ENCODE measurements at places on chromosomes 2 and 18. TPM values are rescaled to one million over a fixed set of nuclear protein-coding genes. Genes with fewer than 3 reads are reported as not detected.
A peak's percentile ranks its signal among the peaks of the same experiment; 100 is the strongest.

DNA sequence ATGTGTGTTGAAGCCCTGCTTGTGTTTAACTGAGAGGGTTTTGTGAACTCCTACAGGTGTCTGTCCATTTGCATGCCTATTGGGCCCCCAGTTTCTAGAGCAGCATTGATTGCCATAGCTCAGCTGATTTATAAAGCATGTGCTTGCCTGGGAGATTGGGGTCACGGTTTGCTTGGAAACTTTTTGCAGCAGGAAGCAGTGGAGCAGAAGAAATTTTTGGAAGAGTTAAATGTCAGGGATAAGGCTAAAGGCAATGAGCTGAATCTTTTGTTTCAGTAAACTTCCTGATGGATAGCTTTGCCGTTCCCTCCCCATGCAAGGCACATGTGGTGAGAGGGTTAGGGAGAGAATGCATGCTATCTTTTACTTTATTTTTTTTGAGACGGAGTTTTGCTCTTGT is 102.2 kb downstream of the PTPRM start:
- DNase-seq = no peak

GRCh38 chr2:206863196-206863595 is 76.1 kb upstream of the CPO start:
- no peak for DNase-seq

DNA sequence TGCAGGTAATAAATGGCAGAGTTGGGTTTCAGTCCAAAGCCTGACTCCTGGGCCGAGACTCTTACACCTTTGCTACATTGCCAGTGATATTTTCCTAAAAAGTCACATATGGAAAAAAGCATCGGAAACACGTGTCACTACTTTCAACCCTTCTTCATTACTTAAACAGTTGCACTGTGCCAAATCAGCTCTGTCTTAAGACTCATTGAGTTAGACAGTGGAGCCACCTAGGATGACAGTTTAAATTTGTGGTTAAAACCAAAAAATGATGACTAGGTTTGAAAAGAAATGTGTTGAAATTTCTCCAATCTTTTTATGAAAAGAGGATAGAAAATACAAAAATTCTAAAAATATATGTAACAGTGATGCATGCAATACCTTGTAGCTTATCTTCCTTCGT is 97.5 kb downstream of the TMEM247 start:
- no peak for DNase-seq

GRCh38 chr2:210899131-210899530 is 342.7 kb downstream of the CPS1 start:
- no peak for DNase-seq

DNA sequence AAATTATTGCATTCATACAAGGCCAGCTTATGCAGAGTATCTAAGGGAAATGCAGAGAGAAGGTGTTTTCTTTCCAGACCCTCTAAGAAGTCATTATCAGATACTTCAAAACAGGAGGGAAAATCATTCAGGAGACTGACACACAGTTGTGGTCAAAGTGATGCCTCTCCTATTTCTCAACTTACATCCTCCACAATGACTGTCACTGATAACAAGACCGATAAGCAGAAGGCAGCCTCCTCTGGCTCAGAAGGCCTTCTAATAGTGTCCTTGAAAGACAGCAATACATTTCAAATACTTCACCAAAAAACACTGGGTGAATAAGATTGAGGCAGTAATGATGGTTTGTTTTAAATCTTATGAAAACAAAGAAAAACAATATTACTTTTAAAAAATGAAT is 199.7 kb downstream of the PIEZO2 start:
- peak; percentile 29 for DNase-seq

DNA sequence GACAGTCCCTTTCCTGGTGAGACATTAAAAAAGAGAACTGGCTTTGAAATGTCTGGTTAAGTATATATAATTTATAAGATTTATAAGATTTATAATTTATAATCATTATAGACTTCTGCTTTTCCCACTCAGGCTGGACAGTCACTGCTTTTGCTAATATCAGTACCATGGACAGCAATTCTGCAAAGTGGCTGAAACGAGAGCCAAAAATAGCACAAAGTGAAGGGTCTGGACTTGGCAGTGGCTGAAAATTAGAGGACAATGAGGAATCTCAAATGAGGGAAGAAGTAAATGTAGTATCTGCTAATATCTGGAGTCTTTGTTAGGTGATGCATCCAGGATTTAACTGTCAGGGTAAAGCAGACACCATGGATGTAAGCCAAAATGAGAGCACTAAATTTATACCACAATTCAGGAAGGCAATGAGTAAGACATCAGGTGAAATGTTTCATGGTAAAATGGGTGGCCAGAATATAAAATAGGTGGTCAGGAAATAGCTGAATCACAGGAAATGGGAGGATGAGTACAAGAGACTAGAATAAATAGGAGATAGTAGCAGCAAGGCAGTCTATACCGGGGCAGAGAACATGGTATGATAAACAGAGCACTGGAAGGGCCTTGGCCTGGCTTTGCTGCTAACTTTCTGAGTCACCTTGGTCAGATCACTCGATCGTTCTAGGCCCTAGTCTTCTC is 39.6 kb upstream of the BOD1L2 start:
- DNase-seq = peak; percentile 10

DNA sequence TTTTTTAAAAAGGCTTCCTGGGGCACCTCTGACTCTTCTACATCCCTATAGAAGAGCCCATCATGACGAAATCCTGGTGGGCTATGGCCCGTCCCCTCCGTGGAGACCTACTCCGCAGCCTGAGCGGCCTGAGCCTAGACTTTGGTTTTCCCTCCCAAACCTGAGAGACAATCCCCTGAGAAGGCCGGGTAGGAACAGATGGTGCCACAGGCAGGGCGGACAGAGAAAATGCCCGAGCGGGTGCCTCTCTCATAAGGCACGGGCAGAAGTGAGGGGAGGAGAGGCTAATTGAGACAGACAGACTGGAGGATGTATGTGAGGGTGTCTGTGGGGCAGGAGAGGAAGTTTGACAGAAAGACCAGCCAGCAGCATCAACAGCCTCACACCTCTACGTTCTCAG is 20.2 kb upstream of the SFXN5 start:
- no peak for DNase-seq

DNA sequence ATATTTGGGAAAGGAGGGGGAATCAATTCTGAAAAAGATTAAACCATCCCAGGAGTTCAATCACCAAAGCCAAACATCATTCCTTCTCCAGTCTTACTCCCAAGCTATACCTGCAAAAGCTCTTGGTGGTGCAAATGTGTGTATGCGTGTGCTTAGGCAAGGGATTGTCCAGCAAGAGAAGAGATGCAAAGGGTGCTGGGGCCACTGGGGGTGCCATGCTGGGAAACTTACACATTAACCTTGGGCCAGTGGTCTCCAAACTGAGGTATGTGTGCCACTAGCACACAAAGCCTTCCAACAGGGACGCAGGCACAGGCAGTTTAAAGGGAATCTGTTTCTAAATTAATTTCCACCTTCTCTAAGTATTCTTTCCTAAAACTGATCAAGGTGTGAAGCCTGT is 307.9 kb downstream of the NBAS start:
- no peak for DNase-seq

GRCh38 chr2:99421469-99421868 is 68.3 kb downstream of the REV1 start:
- DNase-seq = no peak

DNA sequence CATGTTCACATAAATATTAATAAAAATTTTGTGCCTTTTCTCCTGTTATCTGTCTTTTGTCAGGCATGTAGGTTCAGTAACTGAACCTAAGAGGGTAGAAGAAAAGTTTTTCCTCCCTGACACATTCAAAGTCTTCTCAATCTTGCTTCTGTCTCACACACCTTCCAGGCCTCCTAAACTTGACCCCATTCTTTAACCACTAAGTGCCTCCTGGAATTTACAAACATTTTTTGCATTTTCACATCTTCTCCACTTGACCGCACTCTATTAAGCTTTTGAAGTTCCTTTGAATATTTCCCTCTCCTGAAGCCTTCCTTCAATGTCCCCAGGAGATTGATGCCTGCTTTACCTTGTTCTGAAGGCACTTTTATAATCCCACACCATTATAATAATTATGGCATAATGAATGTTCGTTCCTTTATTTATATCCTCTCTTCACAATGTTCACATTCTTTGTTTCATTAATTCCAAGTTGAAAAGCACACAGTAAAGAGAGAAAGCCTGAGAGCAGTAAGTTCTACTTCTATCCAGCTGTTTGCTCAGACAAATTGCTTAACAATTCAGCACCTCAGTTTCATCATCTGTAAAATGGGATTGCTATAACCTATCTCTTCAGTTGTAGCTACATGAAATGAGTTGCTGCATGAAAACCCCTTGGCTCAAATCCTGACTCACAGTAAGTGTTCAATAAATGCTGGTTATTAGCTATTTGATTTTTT is 184.8 kb upstream of the KLHL29 start:
- no peak for DNase-seq

DNA sequence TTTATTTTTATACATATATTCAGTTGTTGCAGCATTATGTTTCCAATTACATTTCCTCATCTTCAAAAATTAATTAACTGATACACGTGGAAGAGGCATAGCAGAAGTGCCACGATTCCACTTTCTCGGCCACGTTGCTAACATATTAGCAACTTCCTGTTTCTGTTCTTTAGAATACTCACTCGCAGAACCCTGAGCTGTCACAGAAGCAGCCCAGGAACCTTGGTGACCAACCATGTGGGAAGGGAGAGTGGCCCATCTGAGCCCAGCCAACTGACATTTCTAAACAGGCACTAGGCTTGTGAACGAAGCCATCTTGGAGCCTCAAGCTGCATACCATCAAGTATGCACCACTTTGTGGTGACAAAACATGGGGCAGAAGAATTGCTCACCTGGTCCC is 350.1 kb downstream of the CBLN2 start:
- no peak for DNase-seq

DNA sequence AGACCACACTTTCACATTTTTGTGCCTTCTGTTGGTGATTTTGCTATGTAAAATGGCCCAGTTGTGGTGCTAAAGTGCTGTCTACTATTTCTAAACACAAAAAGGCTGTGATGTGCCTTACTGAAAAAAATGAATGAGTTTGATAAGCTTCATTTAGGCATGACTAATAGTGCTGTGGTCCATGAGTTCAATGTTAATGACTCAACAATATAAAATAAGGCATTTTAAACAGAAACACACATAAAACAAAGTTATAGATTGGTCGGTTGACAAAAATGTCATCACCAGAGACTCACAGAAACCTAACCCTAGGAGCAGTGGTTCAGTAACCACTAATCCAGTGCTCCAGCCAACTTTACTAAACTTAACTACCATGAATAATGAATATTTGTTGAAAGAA is 160.0 kb downstream of the DNAH6 start:
- no peak for DNase-seq

DNA sequence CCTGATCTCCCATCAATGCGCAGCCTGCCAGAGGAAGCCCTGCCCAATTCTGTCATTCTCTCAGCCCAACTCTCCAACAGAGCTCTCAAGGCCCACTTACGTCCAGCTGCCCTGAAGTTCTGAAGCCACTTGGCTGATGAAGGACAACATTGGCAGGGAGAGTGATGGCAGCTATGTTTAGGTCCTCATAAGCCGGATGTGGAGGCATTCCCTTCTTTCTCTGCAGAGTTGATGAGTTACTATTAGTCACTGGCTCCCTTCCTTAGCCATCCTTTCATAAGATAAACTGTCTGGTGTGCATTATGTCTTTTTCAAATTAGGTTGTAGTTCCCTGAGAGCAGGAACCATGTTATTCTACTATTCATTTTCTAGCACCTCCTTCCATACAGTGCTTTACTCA is 22.5 kb upstream of the TACR1 start:
- no peak for DNase-seq

- DNase-seq = peak; percentile 18
Observed at GRCh38 chr18:74796841-74797576, 199.3 kb downstream of the ZNF407 start.

- no peak for DNase-seq
Observed at GRCh38 chr2:122108186-122108585, 352.7 kb downstream of the TSN start.

DNA sequence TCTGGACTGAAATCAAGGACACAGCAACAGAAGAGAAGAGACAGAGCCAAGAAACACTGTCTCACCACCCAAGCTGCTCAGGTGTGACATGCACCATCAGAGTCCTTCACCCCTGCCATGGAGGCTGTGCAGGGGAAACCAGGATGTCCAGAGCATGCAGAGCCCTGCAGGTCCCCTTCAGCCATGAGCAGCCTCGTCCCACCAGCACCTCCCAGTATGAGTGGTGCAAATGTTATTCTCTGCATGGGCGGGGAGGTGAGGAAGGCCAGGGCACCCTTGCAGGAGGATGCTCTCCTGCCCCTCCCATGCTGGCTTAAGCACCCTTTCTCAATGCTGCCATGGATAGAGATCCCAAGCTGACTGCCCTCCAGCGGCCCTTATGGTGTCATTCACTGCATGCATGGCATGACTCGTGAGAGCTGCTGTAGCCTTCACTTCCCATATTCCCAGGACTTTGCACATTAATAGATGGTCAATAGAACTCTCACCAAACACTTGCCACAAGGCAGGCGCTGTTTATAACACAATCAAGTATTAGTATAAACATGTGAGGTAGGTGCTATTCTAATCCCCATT is 171.0 kb downstream of the ANAPC1 start:
- DNase-seq = no peak

- DNase-seq = peak; percentile 6
Observed at GRCh38 chr2:157307021-157307420, 18.6 kb downstream of the ERMN start.

The SERPINB10 gene
- not detected for total RNA-seq

The GPR55 gene
- not detected for total RNA-seq

The MATN3 gene
- not detected for total RNA-seq

The TCF23 gene
- total RNA-seq = not detected
